ENCODE measurements at places on chromosomes 5 and 9. TPM values are rescaled to one million over a fixed set of nuclear protein-coding genes. Genes with fewer than 3 reads are reported as not detected.

RNF183 gene
- not detected for polyA plus RNA-seq

CCL21 gene
- not detected for polyA plus RNA-seq

GRCh38 chr9:133333011-133333410, 3.0 kb downstream of the SURF6 start:
- peaks cover 18% of the 10 kb centered on the region for H3K4me1 ChIP-seq
- DNase-seq, result no peak
- no peak overlapping the region for H3K27ac ChIP-seq
- H3K36me3 ChIP-seq, result peaks cover 31% of the 10 kb centered on the region
- no peak overlapping the region for H3K4me3 ChIP-seq

DNA sequence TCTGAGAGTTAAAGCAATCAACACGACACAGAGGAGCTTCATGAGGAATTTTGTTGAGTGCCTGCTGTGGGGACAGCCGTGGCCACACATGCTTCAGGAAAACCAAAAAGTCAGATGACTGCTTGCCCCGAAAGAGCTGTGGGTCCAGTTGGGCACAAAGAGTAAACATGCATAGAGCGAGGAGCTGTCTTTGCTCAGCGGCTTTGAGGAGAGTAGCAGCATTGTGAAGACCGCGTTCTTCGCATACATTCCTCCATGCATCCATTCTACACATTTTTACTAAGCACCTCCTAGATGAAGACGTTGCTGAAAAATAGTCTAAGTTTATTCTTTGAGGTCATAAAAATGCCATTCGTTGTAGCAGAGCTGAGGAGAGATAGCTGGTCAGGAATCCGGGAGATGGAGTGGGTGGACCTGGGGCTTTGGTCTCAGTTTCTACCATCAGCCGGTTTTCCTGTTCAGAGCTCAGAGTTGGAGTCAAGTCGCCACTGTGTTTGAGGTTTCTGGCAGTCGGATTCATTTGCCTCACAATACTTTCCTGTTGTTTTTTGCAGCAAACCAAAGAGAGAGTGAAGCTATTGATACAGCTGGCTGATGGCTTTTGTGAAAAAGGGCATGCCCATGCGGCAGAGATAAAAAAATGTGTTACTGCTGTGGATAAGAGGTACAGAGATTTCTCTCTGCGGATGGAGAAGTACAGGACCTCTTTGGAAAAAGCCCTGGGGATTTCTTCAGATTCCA, 194.5 kb upstream of the OTULINL start:
- no peaks in the 10 kb centered on the region for H3K27me3 ChIP-seq

- no peak for DNase-seq
- no peak overlapping the region for H3K27ac ChIP-seq
- H3K4me1 ChIP-seq, result no peaks in the 10 kb centered on the region
- H3K27me3 ChIP-seq, result no peaks in the 10 kb centered on the region
- no peaks in the 10 kb centered on the region for H3K36me3 ChIP-seq
Observed at GRCh38 chr9:16626577-16627130, 243.8 kb downstream of the BNC2 start.
